ENCODE measurements at places on chromosomes 4 and X.

- DNase-seq, result no peak
Measured at GRCh38 chr4:80926891-80927290, 103.6 kb upstream of the BMP3 start.

- DNase-seq, result no peak
Measured at GRCh38 chrX:53738370-53738906, 51.9 kb upstream of the HUWE1 start.

GRCh38 chr4:167379076-167379835 is 145.0 kb upstream of the SPOCK3 start:
- DNase-seq, result no peak

- no peak for DNase-seq
Measured at GRCh38 chr4:8200302-8200975, 1.3 kb downstream of the SH3TC1 start.

GRCh38 chrX:147550217-147550616 is 361.5 kb upstream of the FMR1 start:
- DNase-seq, result no peak

GRCh38 chr4:8159537-8160232 is 1.1 kb upstream of the ABLIM2 start:
- no peak for DNase-seq

DNA sequence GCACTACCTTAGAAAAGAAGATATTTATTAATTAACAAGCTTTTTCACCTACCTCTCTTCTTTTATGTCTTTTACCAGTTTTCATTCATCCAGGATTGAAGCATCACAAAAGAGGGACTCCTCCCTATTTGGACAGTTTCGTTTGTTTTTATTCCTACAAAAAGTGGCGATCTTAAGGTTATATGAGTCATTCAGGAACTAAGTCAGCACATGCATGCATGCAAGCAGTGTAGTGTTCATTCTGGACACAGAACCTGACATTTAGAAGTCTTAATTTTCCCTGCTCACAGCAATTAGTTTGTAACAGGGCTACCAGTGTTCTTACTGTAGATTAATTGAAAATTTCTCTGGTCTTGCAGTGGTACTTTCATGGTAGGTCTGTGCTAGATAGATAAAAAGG is 47.9 kb upstream of the QRFPR start:
- no peak for DNase-seq

DNA sequence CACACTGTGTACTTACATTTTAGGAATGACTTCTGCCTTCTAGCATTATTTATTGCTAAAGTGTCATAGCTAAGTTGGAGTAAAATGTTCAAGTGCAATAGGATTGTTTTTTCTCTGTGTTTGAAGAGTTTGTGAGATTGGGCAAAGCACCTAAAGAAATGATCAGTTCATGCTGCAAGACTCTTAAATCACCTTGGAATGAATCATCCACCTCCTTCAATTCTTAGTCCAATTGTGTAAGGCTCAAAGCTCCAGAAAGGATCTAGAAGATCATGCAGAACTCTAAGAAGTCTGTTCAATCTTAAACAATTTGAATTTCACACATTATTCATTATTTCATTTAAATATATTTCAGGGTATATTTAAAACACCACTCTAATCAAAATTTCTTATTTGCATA is 137.1 kb downstream of the AMELX start:
- DNase-seq, result no peak

DNA sequence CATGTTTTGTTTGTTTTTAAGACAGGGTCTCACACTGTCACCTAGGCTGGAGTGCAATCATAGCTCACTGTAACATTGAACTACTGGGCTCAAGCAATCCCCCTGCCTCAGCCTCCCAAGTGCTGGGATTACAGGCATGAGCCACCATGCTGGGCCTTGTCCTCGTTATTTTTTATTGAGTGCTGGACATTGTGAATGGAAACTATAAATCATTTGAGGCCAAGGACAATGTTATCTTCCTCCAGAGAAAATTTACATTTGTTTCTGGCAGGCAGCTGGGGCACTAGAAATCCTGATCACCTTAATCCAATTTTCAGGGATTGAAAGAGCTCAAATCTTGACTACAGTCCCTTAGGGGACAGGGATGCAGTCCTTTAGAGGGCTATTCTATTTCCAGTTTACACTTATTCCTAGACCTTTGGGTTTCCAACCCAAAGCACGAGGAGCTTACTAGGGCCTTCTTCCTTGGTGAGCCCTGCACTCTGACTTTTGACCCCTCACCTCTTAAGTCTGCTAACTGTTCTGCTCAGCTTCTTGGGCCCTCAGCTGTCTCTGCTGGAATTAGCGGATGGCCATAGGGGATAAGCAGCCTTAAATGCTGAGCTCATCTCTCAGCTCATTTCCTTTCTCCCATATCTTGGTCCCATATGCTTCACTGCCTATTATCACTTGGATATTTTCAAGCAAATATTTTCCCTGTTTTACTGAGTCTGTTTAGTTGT is 23.0 kb upstream of the PDZD4 start:
- no peak for DNase-seq

- DNase-seq, result no peak
Measured at GRCh38 chr4:8320386-8320750, 50.8 kb downstream of the HTRA3 start.

GRCh38 chr4:170227928-170228327 is 138.2 kb upstream of the AADAT start:
- DNase-seq, result no peak

- no peak for DNase-seq
Measured at GRCh38 chr4:8089862-8090261, 68.8 kb downstream of the ABLIM2 start.

DNA sequence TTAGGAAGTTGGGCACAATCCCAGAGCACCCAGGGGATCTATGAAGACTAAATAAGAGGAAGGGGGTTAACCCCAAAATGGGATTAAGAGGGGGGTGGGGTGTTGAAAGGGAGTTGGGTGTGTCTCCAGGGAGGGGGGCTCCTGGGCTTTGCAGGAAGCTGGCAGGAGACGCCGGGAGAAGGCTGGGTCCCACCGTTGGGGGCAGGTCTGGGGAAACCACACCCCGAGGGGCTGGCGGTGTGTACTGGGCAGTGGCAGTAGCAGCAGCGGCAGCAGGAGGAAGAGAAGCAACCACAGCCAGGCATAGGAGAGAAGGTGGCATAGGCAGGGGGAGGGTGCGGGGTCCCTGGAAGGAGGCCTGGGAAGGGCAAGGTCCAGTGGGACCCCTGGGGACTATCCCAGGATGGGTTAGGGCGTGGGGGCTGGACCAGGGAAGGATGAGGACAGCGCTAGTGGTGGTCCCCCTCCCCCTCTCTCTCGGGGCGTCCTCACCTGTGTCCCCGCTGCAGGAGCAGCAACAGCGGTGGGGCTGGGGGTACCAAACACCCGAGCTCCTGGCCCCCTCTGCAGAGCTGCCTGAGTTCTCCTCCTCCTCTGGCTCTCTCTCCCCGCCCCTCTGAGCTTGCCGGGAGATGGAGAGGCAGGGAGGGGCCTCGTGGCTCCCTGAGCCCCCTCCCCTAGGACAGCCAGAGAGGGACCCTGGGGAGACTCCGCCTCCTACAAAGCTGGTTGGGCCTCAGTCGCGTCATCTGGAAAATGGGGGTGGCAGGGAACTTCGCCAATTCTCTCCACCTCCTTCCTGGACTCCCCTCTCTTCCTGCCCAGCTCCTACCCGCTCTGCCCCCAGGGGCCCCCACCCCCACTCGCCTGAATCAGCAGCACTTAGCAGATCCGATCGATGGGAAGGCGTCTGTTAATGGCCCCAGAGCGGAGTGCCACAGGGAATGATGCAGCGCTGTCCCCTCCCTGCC is at the start of gene KCND1:
Gene KCND1 (minus strand): TSS at position 596 of the 971 bp plus-strand sequence. CDS start 1,573 bp downstream, outside the sequence.
- DNase-seq, result no peak

DNA sequence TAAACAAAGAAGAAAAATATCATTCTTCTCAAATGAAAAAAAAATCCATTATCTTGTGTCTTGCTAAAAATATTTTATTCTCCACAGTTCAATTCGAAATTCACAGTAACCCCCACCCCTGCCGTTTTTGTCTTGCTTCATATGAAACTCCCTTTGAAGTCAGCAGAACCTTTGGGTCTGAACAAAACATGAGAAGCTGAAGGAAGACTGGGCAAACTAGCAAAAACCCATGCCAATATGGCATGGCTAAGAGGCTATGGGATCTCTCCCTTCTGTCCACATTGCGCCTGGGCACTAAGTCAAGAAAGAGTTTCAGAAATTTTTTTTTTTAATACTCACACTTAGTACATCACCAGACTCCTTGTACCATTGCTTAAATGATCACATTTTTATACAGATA is 136.0 kb upstream of the SMIM31 start:
- DNase-seq, result no peak

GRCh38 chr4:57404483-57404882 is 294.3 kb upstream of the IGFBP7 start:
- no peak for DNase-seq

- DNase-seq, result no peak
Measured at GRCh38 chr4:110737931-110738330, 115.1 kb upstream of the PITX2 start.

- DNase-seq, result no peak
Measured at GRCh38 chr4:55568905-55569504, 22.3 kb upstream of the CLOCK start.

DNA sequence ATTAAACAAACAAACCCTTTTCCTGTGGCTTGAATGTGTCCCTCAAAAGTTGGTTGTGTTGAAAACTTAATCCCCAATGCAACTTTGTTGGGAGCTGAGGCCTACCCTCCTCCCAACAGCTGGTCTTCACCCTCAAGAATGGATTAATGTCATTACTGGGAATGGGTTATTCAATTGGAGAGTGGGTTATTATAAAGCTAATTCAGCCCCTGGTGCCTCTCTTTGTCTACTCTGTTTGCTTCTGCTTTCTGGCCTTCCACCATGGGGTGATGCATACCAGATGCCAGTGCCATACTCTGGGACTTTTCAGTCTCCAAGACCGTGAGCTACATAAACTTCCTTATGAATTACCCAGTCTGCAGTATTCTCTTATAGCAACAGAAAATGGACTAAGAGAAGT is 706.5 kb downstream of the CCSER1 start:
- DNase-seq, result no peak
